Calu3 (cell line): ENCODE measurements at places on chromosomes 6 and 20. TPM values are rescaled to one million over a fixed set of nuclear protein-coding genes. Genes with fewer than 3 reads are reported as not detected.

The SPATS1 gene
- not detected in 2 replicates for total RNA-seq

GRCh38 chr6:144177726-144178125 is 27.4 kb downstream of the STX11 start:
- no peaks in the 10 kb centered on the region for H3K4me1 ChIP-seq
- H3K27me3 ChIP-seq = no peaks in the 10 kb centered on the region
- H3K27ac ChIP-seq = no peak overlapping the region
- no peak for DNase-seq
- H3K4me3 ChIP-seq = no peak overlapping the region

- H3K4me3 ChIP-seq = no peak overlapping the region
- H3K4me1 ChIP-seq = no peaks in the 10 kb centered on the region
- DNase-seq = no peak
- no peaks in the 10 kb centered on the region for H3K27me3 ChIP-seq
- no peaks in the 10 kb centered on the region for H3K36me3 ChIP-seq
These were observed 127.8 kb downstream of the KIF16B start for GRCh38 chr20:16445482-16445881.

GRCh38 chr20:20102716-20103258 is 50.5 kb downstream of the CFAP61 start:
- no peak for DNase-seq
- no peak overlapping the region for H3K4me3 ChIP-seq
- H3K27me3 ChIP-seq = peaks cover 31% of the 10 kb centered on the region
- no peaks in the 10 kb centered on the region for H3K4me1 ChIP-seq

The SLC17A9 gene
- total RNA-seq = 12.0 and 18.8 TPM in 2 replicates
